ENCODE measurements at places on chromosomes 4 and X.

GRCh38 chr4:18052158-18052557, 30.6 kb upstream of the LCORL start:
- DNase-seq: no peak

- no peak for DNase-seq
These were observed 225.3 kb downstream of the STK32B start for GRCh38 chr4:5276475-5277075.

- DNase-seq: no peak
These were observed 710.8 kb upstream of the HTR2C start for GRCh38 chrX:113873056-113873455.

DNA sequence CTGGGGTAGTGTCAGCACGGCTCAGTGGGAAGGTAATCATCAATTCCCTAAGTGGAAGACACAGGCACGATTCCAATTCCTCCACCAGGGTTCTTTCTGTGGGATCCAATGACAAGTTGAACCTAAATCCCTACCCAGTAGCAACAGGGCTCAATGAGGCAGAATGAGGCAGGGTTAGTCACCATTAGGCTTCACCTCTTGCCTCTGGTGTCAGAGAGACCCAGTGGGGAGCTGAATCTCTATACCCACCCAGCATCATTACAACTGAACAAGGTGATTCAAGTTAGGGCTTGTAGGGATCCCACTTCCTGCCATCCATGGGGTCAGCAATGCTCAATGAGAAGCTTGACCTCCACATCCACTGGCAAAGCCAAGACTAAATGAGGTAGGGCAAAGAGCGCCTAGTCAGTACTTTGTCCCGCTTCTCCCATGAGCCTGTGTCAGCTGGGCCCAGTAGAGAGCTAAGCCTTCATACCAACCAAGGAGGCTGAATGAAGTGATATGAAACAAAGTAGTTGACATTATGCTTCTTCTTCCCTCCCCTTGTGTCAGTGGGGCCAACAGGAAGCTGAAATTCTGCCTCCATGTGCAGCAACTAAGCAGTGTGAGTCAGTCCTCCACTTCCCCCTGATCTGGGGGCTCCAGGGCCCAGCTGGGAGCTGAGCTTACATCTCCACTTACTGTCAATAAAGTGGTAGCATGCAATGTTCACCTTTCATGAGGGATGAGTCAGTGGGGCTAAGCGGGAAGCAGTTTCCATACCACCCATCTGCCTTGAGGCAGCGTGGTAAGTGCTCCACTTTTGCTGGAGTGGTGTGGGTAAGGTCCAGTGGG, 36.4 kb upstream of the RBM41 start:
- DNase-seq: no peak

GRCh38 chrX:49958727-49959485, 36.5 kb downstream of the CLCN5 start:
- DNase-seq: no peak
